ENCODE measurements at places on chromosomes 7 and 10.

- DNase-seq: no peak
Observed at GRCh38 chr10:79268161-79268601, 79.1 kb upstream of the PPIF start.

GRCh38 chr7:70720191-70720873, 411.6 kb upstream of the GALNT17 start:
- no peak for DNase-seq

DNA sequence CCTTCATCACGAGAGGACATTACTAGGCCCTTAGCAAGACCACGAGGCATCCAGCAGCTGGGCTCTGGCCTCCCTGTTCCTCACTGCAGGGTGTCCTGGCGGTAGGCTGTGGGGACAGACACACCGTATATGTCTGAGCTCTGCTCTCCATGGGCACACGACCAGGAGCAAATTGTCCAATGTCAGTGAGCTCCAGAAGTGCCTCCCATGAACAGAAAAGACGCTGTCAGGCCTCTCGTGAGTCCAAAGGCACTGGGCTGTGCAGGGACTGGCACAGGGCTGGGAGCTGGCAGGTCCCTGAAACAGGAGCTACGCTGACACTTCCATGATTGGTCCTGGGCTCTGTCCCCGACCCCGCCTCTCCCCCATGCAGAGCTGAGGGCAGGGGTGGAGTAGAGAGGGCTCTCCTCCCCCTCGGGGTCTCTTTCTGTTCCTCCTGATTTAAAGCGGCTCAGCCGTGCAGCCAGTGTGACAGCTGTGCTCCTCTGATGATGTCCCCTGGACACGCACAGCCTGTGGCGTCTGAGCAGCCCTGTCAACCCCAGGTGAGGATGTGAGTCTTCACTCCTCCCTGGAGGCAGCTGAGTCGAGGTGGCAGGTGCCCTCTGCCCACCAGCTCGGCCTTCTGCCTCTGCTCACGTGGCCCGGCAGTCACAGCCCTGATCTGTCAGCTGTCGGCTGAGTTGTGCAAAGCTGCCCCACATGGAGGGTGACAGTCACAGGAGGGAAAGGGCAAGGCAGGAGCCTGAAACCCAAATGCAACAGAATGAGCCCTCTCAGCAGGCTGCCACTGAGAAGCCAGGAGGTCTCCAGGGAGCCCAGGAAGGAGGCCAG, 13.0 kb downstream of the ANTXRL start:
- no peak for DNase-seq

GRCh38 chr10:98344589-98345038, 70.4 kb downstream of the PYROXD2 start:
- no peak for DNase-seq

DNA sequence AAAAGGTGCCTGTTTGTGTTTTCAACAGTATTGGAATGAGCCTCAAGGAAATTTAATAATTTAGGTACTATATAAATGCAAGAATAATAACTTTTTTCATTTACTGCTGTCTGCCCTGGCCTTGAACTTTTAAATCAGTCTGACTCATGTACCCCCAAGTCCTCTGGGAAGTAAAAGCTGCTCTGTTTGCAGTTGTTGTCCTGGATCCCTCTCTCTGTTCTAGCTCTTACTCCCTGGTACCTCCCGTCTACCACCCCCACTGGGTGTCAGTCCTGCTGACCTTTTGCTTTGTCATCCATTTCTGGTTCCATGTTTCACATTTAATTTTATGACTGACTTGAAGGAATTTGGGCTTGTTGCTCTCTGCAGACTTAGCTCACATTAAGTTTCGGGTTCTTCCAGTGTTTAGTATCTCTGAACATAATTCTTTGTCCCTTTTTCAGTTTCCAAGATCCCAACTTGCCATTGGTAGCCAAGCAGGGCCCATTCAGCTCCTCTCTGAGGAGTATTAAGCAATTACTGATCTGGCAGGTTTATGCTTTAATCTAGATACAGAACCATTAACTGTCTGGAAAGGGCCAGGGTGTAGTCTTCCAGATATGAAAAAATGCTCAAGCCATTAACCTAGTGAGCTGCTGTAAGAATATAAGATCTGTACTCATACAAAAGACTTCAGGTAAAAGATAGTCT, 208.7 kb upstream of the FAM3C start:
- DNase-seq: peak; percentile 37

DNA sequence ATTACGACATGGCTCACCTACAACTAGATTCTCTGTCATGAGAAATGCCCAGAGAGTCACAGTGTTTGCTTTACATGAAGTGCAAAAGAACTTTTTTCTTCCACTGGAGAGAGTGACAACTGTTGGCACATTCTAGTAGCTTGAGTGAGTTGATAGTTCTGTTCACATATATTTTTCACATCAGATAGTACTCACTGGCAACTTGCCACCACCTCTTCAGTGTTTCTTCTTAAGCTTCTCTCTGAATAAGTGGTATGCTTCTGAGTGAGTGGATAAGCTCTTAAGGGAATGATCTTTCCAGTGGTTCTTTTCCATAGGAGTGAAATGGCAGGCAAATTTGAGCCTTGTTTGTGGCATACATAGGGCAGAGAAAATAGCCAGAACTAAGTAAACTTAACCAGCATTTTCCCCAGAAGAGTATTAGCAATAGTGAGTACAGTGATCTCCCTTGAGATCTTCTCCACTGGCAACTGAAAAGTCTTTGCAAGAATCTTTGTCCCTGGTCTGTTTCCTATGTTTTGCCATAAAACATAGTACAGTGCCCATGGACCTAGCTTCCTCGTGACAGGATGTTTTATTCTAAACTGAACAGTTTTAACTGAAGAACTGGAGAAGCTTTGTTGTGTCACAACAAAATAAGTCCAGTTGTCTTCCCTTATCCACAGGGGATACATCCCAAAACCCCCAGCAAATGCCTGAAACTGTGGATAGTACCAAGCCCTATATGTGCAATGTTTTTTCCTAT, 125.4 kb upstream of the CDK13 start:
- DNase-seq: no peak

All from non-pigmented ciliary epithelial cell (primary cell).